Cerebellum (tissue), 4 donors: ENCODE measurements at places on chromosomes 3 and 15.

- DNase-seq, result no peak
Measured at GRCh38 chr3:72143966-72144717, 359.2 kb upstream of the PROK2 start.

- peak; percentile 48 for DNase-seq
Measured at GRCh38 chr3:23806534-23807423, 1.0 kb downstream of the UBE2E1 start.

GRCh38 chr3:98130421-98130820 is at the start of gene OR5H1:
OR5H1 (plus strand) TSS chr3:98130721; CDS start chr3:98132698, 1,977 bp downstream.
- DNase-seq, result no peak

DNA sequence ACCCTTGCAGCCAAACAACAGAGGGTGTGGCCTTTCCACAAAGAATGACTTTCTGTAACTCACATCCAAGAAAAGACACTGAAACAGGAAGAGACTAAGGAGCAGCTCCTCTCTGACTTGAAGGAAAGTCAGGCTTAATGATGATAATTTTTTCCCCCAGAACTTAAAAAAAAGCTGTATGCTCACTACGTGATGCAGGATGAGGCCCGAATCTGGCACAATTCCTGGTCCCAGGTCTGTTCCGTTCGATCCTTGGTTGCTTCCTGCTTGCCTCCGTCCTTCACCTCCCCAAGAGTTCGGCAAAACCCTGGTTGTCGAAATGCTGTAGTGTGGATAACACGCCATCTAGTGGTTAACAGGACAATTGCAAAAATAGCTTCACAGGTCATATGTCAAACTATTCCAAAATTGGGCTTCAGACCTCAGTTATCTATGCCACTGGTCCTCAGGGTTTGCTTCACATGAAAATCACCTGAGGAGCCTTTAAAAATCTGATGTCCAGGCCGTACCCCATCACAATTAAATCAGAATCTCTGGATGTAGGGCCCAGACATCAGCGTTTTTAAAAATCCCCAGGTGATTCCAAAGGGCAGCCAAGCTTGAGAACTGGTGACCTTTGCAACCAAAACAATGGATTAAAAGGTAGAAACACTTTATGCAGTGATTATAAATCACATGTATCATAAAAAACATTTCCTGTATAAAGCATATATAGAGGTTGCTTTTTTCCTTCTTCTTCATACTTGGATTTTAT is 28.1 kb upstream of the SYNM start:
- DNase-seq, result peak; percentile 52

DNA sequence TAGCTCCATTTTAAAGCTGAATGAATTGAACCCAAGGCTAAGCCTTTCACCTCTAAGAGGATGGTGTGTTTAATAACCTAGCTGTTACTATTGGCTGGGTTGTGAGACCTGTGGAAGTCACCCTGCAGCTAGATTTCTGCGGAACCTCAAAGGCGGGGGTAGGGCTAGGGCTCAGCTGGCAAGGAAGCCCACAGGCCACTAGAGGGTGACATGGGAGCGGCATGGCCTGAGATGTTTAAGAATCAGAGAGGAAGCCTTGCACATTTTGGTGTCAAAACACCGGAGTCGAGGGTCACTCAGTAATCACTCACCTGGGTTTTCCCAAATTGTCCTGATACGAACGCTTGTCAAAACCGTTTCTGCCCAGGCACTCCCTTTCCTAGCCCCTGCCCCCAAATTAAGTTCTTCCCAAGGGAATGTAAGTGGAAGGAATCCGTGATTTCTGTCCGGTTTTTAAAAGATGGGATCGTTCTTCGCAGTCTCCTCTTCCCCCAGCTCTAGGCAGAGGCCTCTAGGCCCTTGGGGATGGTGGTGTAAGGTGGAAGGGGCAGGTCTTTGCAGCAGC is 3.8 kb upstream of the ACAD9 start:
- DNase-seq, result peak; percentile 47

GRCh38 chr3:63975723-63976122 is 47.6 kb downstream of the PSMD6 start:
- DNase-seq, result peak; percentile 19

DNA sequence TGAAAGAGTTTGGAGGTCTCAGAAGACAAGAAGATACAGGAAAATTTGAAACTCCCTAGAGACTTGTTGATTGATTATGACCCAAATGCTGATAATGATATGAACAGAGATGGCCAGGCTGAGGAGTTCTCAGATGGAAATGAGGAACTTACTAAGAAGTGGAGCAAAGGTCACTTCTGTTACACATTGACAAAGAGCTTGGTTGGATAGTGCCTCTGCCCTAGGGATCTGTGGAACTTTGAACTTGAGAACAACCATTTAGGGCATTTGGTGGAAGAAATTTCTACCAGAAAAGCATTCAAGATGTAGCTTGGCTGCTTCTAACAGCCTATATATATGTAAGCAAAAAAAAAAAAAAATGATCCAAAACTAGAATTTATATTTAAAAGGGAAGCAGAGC is 48.9 kb upstream of the NAALADL2 start:
- no peak for DNase-seq

DNA sequence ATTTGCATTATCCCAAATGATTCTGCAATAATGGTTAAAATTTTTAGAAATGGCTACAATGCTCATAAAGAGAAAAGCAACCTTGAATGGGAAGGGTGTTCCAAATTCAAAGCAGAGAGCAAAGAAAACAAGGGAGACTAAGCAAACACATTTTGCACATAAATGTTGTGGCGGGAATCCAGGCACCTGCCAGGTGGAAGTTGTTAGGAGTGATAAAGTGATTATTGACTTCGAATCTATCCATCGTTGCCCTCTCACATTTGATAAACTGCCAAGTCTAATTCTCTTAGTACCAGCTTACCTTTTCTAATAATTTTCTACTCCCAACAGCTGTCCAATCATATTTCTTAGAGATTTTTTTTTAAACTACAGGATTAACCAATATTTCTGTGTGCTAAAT is 244.5 kb downstream of the CACNA2D3 start:
- no peak for DNase-seq

DNA sequence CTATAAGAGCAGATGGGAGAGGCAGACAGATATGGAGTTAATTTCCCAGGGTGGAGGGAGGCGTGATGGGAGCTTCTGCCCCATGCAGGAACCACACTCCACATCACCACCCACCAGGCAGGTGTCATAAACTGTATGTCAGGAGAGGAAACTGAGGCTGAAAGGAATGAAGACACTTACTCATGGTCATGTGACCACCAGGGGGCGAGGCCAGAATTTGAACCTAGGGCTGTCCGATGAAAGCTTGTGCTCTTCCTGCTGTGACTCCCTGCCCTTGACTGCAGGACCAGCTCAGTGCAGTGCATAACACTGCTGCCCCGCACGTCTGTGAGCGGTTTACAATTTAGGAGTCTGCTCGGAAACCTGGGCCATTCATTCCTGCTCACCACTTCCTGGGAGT is 28.8 kb downstream of the NUP210 start:
- DNase-seq, result no peak

DNA sequence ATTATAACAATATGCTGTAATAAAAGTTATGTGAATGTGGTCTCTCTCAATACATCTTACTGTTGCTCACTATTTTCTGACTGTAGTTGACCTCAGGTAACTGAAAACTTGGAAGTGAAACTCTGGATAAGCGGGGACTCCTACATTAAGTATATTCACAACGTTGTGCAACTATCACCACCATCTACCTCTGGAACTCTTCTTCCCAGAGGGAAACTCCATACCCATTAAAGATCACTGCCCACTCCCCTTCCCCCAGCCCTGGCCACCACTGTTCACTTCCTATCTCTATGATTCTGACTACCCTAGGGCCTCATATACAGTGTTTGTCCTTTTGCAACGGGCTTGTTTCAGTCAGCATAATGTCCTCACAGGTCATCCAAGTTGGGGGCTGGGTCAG is 20.7 kb downstream of the SLCO3A1 start:
- no peak for DNase-seq

DNA sequence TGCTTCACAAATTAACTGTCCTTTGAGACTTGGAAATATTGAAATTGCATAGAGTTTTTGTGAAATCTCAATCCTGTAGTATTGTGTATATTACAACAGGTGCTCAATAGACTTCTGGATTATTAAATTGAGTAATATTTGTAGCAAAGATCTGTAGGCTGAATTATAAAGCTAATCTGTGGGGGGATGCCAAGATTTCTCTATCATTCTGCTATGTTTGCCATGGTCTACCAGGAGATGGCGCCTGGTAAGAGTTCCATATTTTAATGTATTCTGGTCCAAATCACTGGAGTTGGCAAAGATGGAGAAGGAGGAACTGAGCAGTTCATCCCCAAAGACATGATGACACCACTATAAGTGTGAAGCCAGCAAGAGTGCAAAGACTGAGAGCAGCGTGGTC is 340.9 kb upstream of the TPRG1 start:
- no peak for DNase-seq

DNA sequence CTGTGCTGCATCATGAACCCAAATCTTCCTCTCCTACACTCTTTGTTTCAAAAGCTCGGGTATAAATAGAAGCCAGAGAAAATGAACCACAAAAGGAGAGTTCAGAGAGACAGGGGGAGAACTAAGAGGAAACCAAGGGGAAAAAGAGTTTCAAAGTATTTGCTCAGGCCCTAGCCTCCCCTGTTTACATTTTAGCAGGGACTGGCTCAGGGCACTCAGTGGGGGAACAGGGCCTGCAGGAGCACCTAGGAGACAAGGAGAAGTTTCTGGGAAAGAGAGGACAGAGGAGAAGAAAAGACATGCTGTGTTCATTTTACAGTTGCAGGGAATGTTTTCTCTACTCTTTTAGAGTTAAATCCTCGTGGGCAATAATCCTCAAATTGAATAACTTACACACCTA is 8.5 kb upstream of the IL17RD start:
- no peak for DNase-seq

DNA sequence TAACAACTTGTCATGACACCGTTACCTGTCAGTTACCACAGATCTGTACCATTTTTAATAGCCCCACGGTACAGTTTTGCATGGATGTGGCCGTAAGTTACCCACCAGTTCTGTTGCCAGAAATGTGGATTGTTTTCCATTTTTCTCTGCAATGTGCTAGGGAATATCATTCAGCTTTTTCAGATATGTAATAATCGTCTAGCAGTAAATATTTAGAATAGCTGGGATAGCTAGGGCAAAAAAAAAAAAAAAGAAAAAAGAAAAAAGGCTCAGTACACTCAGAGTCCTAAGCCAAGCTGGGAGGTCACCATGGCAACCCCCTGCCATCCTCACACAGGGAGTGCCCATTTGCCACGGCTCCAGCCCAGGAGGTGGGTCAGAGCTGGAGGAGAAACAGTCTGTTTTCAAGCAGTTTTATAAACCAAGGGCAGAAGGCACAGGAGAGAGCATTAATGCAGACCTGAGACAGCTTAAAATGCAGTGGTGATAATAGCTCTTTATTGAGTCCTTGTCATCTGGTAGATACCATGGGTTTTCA is 25.2 kb downstream of the PAQR5 start:
- DNase-seq, result peak; percentile 12

- DNase-seq, result no peak
Measured at GRCh38 chr3:34284959-34285826, 486.8 kb downstream of the PDCD6IP start.

DNA sequence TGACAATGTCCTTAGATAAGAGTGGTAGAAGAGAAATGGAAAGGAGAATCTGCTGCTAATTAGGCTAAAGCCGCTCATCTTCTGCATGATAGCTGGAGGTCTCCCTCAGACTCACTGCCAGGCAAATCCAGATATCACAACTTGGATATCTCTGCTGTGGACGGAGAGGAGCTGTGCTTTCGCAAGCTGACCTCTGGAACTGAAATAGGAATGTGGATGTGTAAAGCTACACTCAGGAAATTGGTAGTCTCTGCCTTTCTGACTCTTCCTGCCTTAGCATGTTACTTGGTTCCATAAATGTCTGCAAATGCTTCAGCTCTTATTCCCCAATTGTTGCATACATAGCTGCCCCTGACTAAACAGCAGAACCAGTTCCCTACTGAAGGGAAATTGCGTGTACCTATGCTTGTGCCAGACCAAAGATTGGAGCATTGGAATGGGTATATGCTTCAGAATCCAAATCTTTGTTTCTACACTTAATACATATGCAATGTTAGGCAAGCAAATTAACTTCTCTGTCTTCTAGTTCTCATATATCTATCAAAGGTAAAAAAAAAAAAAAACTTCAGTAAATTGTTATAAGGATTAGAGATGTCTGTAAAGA is 74.7 kb upstream of the ROBO2 start:
- no peak for DNase-seq

DNA sequence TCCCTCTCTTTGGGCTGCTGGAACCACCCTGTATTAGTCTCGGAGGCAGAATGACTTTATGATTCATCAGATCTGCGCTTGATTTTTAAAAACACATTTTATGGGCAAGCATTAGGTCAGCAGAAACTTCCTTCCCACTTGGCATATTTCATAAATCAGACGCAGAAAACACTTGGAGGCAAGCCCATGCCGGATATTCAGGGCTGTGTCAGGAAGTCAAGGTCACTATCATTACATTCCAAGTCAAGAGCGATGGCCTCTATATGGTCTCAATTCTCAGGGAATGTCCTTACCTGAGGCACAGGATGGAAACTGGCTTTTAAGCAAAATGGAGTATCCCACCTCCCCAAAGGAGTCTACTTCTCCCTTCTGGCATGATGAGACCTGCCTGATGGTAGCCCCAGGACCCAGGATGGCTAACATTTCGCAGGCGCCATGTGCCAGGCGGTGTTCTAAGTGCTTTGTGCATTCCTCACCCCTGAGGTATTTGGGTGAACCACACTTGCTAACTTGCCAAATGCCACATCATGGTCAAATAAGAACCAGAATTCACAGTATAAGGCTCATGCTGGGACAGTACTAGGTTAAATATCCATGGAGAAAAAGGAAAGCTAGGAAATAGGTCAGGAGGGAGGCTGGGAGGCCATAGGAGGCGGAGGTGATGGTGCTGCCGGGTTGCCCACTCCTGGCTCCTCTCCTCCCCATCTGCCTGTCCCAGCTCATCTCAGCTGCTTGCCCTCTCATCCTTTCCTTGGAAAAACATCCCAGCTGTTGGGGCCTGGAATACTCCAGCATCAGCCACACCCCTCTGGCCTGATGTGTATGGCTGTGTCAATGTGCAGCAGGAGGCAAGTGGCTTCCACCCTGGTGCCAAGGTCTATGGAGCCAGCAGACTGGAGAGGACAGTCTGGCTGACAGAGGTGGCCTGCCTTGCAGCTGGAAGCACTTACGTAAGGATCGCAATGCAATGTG is 18.8 kb downstream of the BCL2L10 start:
- DNase-seq, result no peak

DNA sequence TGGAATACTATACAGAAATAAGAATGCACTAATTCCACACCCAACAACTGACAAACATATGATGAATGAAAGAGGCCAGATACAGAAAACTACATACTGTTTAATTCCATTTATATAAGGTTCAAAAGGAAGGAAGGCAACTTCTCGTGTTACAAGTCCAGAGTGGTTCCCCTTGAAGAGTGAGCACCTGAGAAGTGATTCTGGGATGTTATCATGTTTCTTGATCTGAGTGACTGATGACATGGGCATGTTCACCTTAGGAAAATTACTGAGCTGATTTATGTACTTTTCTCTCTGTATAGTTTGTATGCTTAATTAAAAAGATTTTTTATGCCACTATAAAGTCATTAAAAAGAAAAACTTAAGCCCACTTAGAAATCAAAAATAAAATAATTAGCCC is 13.6 kb downstream of the CCDC12 start:
- no peak for DNase-seq
